ENCODE measurements at places on chromosomes 6 and 20.

DNA sequence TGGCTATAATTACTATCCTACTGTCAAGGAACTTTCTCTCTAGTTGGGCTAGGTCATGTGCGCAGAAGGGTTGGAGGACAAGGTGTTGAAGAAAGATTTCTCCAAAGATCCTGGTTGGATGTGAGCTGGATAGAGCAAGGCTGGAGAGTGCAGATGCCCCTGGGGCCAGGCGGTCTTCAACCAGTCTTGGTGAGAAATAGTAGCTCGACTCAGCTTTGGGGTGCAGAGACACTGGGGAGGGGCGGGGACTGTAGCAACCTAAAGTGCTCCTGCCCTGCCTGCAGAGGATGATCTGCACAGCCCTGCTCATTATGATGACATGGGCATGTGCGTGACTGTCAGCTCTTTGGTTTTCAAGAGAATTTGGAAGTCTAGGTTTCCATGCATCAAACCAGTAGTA, 35.9 kb downstream of the PHACTR3 start:
- DNase-seq = no peak

GRCh38 chr6:90121982-90122381, 174.7 kb downstream of the BACH2 start:
- peak; percentile 29 for DNase-seq

DNA sequence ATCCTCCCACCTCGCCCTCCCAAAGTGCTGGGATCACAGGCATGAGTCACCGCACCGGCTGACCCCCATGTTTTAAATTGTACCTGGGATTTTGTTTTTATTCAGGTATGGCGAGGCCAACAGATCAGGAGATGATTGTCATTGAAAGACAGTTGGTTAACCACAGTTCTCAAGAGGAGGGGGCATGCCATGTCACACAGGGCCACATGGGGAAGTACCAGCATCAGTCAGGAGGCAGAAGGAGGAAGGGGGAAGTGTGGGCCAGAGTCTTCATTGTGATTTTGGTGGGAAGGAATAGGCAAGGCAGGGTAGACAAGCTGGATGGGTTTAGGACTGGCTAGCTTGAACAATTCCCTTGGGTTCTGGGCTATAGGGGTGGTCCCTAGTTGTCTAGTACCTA, 9.9 kb upstream of the MMP9 start:
- no peak for DNase-seq

GRCh38 chr6:33161354-33162331, 30.6 kb downstream of the COL11A2 start:
- DNase-seq = peak; percentile 90

DNA sequence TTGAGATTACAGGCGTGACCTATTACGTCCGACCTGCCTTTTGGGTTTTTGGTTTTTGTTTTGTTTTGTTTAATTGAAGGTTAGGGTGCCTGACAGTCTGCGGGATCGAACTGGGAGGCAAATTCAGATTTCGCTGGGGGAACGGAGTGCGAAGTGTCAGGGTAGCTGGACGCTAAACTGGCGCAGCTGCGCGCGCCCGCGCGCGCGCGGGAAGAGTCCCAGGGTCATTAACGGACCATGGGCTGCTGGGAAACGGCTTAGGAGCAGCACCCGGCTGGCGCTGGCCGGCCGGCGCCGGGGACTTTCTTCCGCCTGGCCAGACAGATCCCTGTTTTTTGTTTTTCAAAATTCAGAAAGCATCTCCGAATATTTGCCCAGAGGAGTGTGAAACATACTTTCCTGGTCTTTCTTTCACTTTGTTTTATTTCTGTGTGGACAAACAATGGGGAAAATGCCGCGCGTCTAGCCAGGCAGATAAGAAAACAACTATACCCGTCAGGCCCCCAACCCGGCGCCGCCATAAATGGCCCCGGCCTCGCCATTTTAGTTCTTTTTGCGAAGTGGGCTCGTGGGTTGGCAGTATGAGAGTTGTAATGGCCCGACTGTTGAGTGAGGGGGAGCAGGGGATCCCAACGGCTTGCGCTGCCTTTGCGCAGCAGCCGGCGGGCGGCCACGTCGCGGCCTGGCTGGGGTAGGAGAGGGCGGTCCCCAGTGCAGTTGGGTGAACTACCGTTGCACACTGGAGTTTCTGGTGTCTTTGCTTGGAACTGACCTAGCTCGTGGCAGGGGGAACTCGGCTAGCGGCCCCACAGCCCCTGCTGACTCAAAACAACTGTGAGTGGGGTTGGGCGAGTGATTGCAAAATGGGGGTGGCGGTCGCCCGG, 7.1 kb downstream of the HSPA1B start:
- DNase-seq = peak; percentile 75

DNA sequence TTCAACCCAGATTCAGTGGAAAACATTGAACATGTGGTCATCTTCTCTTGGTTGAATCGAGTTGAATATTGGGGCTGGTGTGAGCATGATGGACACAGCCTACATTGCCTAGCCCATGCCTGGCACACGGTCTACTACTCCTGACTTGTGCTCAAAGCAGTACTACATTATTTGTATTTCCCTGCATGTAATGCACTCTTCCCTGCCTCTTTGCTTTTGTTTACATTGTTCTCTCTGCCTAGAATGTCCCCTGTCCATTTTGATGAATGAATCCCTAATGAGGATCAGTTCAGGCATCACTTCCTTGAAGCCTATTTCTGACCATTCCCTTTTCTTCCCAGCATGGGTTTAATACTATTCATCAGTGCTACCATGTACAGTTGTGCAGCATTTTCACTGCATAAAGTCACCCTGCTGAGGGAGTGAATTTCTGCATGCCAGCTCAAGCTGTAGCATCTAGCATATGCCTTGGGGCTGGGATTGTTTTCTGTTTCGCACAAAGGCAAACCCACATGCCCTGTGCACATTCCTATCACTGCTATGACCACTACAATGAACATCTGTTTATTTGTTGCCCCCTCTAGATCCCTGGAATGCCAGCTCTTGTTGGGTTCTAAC, 75.3 kb upstream of the CCN6 start:
- no peak for DNase-seq

DNA sequence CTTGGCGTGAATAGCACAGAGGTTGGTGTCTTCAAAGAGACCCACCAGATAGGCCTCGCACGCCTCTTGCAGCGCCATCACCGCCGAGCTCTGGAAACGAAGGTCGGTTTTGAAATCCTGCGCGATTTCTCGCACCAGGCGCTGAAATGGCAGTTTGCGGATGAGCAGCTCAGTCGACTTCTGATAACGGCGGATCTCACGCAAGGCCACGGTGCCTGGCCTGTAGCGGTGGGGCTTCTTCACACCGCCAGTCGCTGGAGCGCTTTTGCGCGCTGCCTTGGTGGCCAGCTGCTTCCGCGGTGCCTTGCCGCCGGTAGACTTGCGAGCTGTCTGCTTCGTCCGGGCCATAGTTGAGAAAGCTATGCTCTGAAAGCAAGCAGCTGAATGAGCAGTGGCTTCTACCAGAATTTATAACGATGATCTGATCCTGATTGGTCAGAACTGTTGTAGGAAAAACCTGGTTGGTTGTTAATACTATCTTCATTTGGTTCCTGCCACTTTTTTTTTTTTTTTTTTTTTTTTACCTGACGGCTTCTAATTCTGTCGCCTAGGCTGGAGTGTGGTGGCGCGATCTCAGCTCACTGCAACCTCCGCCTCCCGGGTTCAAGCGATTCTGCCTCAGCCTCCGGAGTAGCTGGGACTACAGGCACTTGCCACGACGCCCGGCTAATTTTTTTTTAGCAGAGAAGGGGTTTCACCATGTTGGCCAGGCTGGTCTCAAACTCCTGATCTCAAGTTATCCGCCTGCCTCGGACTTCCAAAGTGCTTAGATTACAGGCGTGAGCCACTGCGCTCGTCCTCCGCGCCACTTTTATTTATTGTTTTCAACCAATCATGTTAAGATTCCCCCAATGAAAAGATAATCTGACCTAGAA, 21.5 kb downstream of the OR2B2 start:
- peak; percentile 82 for DNase-seq

GRCh38 chr20:4697189-4697830, 24.4 kb upstream of the PRND start:
- no peak for DNase-seq

- no peak for DNase-seq
Measured at GRCh38 chr6:73339340-73339739, 14.7 kb downstream of the DPPA5 start.

DNA sequence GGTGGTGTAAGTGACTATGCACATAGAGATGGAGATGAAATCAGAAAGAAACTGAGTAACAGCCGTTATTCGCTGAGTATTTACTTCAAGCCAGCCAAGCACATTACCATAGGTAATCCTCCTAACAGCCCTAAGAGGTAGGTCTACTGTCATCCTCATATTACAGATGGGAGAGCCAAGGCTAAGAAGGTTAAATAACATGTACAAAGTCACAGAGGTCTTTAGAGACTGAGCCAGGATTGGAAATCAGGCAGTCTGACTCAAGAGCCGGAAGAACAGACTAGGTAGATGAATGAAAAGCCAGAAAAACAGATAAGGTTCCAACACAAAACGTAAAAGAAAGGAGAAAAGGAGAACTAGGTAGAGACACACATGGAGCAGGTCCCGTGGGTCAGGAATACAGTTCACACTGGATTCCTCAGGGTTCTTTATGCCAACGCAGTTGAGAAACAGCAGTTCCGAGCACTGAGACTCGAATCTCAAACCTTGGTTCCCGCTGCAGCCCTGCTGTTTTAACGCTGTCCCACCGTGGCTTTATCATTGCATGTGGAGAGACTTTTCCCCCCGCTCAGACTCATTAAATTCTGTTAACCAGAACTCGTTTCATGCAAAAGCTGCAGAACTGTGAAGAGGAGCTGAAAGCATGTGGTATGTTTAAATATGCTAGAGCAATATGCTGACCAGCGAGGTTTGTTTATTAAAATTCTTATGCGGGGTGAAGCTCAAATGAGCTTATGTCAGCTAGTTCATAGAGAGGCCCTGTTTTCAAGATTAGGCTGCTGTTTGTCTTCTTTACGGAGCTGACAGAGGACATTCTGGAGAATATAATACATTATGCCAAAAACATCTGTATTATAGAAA, 537.9 kb downstream of the CD83 start:
- DNase-seq = no peak

- no peak for DNase-seq
Measured at GRCh38 chr6:37056112-37056403, 50.6 kb downstream of the FGD2 start.

GRCh38 chr20:19018881-19019280, 193.6 kb upstream of the SLC24A3 start:
- DNase-seq = no peak

DNA sequence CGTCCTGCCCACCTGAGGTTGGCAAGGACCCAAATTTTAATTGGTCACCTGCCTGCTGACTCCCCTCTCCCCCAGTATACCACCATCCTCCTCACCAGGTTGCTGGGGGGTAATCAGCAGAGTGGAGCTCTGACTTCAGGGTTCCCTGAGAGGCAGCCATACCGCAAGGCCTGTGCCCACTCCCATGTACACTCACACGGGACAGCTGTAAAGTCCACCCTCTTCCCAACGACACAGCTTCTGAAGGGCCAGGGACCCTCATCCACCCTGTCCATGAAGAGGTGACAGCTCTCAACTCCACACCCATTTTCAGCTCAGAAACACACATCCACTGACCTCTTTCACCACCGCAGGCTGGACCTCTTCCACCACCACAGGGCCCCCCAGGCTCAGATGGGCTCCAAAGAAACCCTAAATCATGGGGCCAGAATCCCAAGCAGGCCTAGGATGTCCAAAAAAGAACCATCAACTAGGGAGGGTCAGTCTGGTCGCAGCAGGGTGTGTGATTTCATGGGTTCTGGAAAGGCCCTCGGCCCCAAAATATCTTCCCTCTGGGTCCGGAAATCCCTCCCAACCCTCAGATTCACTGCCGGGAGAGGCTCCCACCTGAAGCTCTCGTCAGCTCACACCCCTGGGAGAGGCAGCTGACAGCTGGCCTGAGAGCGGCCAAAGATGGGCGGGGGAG, 30.0 kb downstream of the TFEB start:
- DNase-seq = no peak

GRCh38 chr6:137102050-137102848, 57.5 kb upstream of the IL20RA start:
- DNase-seq = peak; percentile 35

DNA sequence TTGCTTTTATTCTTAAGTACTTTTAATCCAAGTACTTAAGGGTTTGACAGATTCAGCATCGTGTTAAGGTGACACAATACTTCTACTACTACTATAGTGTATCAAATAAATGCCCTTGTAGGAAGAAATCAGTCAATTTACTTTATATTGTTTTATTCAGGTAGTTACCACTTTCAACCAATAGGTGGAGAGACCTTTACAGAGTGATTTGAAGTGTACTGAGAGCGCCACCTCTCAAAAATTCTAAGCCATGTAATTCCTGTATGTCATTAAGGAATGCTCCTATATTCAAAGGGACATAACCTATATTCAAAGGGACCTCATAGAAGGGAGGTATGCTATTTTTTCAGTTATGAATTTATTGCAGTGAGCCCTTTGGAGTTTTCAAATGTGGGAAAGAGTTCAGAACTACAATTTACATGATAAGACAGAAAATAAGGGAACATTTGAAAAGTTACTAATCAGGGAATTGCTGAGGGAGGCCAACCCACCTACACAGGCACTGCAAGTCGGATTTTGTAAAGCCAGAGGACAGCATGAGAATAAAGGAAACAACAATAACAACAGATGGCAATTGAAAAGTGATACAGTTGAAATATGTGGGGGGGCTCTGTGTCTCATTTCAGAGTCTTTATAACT, 955.6 kb downstream of the TBC1D32 start:
- peak; percentile 15 for DNase-seq

DNA sequence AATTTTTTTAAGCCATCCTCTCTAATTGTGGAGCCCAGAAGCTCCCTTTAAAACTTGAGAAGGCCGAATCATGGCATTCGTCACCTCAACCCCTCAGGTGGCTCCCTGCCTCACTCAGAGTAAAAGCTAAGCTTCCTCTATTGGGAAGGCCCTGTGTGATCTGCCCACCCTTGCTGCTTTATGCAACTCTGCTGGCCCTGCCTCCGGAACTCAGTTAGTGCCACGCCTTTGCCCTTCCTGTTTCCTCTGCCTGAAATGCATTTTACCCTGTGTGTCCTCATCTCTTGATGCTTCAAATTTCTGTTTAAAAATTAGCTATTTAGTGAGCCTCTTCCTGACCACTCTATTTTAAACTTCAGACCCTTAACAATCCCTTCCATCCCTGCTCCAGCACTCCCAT, 5.7 kb downstream of the PACRG start:
- no peak for DNase-seq

Data from germinal center (tissue), 1 donor.